Dermis microvascular lymphatic vessel endothelial cell (primary cell): ENCODE measurements at places on chromosomes 12 and 14. TPM values are rescaled to one million over a fixed set of nuclear protein-coding genes. Genes with fewer than 3 reads are reported as not detected.

The OR6C2 gene
- total RNA-seq, result not detected in 2 replicates

The DTX3 gene
- 1.0 and 4.4 TPM in 2 replicates for total RNA-seq

DNA sequence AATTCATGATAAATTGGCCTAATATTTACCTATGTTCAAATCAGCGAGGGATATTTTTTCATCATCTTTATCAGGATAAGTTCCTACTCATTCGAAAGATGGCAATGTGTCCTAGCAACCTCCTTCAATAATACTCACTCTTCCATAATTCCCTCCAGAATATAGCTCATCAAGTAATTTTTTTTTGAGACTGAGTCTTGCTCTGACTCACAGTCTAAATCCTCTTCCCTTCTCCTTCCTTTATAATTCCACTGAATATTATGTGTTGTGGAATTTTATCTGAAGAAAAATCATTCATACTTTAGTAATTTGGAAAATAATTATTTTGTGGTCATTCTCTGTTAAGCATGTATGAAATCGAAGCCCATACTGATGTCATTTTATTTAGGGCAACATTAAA, 663.8 kb downstream of the FLRT2 start:
- DNase-seq, result no peak

DNA sequence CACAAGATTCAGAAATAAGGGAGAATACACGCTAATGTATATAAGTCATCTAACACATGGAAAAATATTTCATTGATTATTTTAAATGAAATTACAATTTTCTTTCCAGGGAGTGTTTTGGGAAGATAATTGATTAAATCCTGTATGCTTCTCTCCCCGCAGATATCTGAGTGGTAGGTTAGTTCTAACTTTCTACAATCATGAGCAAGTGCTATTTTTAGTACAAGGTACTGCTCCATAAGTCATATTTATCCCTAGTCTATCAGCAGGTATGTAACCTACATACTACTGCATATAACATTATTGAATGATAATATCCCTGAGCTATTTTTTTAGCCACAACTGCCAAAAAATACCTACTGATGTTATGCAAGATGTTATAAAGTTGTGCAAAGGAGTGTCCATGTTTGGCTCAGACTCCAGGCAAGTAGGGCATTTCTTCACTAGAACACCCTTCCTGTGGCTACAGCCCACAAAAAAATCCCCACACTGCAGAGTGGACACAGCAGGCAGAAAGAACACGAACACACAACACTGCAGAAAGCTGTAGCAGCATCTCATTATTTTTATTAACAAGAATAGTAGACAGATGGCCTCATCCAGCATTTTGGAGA, 87.0 kb downstream of the SEC23A start:
- DNase-seq, result no peak

The LMO3 gene
- not detected in 2 replicates for total RNA-seq

The STYK1 gene
- total RNA-seq, result 3.2 and 6.7 TPM in 2 replicates

DNA sequence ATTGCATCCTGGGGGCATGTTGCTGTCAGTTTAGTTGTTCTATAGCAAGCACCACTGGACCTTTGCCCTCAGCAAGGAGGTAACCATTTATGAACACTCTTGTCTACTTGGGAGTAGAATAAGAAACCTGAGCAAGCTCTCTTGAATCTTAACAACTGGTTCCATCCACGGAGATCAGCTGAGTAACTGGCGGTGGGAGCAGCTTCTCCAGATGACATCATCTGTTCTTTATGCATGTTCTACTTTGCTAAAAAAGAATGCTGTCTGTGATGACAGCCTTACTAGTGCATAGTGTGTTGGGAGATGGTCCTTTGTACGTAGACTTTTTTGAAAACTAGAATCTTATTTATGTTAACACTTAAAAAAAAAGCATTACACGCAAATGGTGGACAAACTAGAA, 17.7 kb downstream of the SLC4A8 start:
- no peak for DNase-seq

DNA sequence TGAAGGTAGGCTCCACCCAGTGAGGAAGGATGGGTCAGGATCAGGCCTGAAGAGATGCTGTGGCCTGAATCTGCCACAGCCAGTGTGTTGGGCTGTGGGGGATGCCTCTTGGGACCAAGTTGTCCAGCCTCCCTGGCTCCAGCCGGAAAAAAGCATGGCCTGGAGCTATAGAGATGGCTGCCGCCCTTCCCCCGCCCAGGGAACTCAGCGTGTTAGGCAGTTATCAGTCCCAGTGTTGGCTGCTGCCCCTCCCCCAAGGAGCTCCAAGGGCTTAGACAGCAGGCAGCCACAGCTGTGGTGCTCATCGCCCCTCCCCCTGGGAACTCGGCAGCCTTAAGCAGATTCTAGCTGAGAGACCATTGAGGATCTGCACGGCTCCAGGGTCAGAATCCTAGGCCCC, 158.0 kb downstream of the CAPZA3 start:
- DNase-seq, result no peak

DNA sequence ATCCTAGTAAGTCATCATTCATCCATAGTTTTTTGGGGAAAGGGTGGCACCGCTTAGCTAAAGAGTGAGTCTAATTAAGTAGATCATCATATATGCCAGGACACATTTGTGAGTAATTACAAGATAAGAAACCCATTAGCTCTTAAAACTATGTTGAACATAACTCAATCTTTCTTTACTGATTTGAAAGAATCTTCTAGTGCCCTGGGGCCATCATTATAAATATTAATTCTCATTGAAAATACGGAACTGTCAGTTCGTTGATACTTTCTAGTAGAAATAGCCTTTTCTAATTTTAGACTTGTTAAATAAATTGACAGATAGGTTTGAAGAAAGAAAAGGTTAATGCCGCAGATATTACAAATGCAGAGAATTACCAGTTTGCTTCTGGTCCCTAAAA, 312.6 kb downstream of the NELL2 start:
- no peak for DNase-seq

- peak; percentile 68 for DNase-seq
Measured at GRCh38 chr12:66693901-66694513, 15.1 kb upstream of the GRIP1 start.

DNA sequence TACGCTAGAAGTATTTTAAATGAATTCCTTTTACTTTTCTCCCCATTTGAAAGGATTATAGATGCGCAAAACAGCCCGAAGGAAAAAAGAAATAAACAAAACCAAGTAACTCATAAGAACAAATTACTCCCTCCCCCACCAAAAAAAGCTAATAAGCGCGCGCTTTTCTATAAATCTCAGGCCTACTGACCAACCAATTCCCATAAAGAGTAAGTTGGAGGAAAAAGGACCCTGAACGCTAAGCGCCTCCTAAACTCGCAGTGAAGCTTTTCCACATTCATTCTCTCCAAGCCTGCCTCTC, 588 bp downstream of the MBIP start:
- peak; percentile 10 for DNase-seq

DNA sequence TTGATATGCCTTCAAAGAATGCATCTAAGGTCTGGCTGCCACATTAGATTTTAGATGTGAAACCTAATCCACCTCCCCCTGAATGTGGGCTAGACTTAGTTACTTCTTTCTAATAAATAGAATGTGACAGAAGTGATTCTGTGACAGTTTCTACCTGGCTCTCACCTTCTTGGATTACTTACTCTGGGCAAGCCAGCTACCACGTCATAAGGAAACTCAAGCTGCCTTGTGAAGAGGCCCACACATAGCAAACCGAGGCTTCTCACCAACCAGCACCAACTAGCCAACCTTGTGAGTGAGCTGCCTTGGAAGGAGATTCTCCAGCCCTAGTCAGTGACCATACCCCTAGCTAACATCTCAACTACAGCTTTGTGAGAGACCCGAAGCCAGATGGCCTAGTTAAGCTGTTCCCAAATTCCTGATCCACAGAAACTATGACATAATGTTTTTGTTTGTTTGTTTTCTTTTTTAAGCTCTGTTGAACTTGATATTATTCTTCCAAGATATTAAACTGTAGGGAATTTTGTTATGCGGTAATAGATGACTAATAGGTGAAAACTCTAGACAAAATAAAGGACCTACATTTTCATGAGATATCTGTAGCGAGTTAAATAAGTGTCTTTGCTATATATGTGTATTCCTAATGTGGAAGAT, 6.2 kb downstream of the GPR19 start:
- no peak for DNase-seq

The TRHDE gene
- under 0.01 TPM in 2 replicates for total RNA-seq

DNA sequence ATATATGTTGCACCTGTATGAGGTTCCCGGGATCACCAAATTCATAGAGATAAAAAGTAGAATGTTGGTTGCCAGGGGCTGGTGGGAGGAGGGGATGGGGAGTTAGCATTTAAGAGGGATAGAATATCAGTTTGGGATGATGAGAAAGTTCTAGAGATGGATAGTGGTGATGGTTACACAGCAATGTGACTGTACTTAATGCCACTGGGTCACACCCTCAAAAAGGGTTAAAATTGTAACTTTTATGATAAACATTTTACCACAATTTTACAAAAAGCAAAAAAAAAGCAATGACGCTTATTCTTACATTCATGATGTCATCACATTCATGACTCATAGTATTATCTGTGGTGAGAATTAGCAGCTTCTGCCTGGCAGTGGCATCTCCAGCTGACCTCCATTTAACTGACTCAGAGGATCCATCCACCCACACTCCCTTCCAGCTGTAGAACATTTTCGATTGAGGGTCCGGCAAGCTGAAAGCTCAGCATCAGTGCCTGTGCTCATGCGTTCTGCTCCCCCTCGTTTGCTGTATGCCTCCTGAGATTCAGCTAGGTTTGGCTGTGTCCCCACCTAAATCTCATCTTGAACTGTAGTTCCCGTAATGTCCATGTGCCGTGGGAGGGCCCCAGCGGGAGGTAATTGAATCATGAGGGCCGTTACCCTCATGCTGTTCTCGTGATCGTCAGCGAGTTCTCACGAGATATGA, 64.8 kb upstream of the TMEM260 start:
- no peak for DNase-seq

- DNase-seq, result no peak
Measured at GRCh38 chr12:104494137-104494792, 37.5 kb downstream of the CHST11 start.

The PAX9 gene
- total RNA-seq, result not detected in 2 replicates

The OTOGL gene
- total RNA-seq, result 0.13 and 0.26 TPM in 2 replicates

The TSPAN8 gene
- not detected in 2 replicates for total RNA-seq

DNA sequence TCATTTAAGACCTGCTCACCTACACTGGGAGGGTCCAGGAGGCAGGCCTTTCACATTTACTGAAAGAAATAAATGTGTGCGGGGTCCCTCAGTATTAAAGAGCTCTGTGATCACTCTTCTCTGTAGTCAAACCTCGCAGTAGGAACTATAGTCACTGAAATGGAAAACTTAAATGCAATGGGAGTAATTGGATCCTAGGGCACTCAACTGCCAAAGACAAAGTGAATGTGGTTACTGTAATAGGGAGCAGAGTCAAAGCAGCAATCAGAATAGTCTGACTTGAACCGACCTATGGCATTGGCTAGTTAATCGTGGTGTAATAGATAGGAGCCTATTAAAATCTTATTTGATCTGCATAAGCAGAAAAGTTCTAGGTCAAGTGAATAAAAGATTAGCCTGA, 26.6 kb upstream of the DYRK2 start:
- DNase-seq, result no peak

The TOMM20L gene
- not detected in 2 replicates for total RNA-seq

DNA sequence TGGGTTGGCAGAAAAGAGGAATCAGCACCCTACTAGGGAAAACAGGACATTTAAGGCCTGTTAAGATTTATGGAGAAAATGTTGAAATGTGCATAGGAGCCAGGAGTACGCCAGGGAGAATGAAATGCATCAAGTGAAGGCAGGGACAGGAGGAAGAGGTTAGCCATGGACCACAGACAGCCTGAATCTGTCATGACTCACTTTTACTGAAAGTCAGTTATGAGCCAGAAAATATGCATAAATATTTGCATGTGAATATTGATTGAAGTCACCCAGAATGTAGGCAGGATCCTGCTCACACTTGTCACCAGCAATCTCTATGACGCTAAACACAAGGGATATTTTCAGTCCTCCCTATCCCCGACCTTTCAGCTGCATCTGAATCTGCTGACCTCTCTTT, 25.1 kb upstream of the CDK17 start:
- DNase-seq, result peak; percentile 49

GRCh38 chr12:89345830-89346740, 6.2 kb downstream of the DUSP6 start:
- DNase-seq, result peak; percentile 98

The BHLHE41 gene
- under 0.01 and 0.13 TPM in 2 replicates for total RNA-seq

The PLXNC1 gene
- total RNA-seq, result under 0.01 and 0.13 TPM in 2 replicates

- no peak for DNase-seq
Measured at GRCh38 chr12:71702590-71702989, 16.7 kb downstream of the TMEM19 start.

The TUBA1C gene
- 174 and 194 TPM in 2 replicates for total RNA-seq

- DNase-seq, result no peak
Measured at GRCh38 chr14:20781803-20782202, 735 bp downstream of the RNASE6 start.

DNA sequence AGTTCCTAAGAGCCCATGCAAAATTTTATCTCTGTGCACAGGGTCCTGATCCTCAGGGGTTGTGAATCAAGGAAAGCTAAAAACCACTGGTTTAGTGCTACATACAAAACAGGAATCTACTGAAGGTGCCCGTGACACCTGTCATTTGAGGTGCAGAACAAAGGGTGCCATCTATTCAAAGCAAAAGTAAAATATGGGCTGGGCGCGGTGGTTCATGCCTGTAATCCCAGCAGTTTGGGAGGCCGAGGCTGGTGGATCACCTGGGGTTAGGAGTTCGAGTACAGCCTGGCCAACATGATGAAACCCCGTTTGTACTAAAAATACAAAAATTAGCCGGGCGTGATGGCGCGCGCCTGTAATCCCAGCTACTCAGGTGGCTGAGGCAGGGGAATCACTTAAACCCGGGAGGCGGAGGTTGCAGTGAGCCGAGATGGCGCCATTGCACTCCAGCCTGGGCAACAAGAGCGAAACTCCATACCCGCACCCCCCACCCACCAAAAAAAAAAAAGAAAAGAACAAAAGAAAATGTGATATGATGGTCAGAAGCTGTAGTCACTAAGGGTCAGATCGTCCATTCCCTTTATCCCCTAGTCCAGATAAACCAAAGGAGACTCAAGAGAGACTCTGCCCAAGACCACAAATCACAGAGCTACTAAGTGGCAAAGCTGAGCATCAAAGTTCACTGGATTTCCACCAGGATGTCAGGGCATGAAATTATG, 3.4 kb downstream of the PPTC7 start:
- DNase-seq, result no peak

GRCh38 chr12:76123259-76124212, 39.1 kb upstream of the NAP1L1 start:
- peak; percentile 16 for DNase-seq

DNA sequence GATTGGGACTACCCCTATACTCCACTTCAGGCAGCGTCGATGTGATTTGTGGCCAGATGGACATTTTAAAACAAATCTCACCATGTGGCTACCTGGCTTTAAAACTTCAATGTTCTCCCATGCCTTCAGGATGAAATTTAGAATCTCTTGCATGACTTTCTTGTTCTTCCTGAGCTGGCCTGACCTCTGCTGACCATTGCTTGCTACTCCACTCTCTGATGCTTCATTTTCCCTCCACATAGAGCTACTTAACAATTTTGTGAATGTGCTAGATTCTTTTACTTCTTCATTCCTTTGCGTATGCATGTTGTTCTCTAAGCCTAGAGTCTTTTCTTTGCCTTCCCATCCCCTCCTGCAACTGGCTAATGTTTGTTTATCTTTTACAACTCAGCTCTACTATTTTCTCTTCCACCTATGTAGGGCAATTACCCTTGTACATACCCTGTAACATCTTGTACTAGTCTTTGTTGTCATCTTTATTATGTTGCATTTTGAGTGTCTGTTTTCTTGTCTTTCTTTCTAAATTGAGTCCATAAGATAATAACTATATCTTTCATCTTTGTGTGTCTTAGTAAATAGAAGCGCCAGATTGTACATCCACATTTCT, 41.2 kb downstream of the YLPM1 start:
- peak; percentile 76 for DNase-seq
